ENCODE measurements at places on chromosomes 1 and 21. TPM values are rescaled to one million over a fixed set of nuclear protein-coding genes. Genes with fewer than 3 reads are reported as not detected.

The CAMK2N1 gene
- 430 TPM for total RNA-seq

The ZMYM1 gene
- total RNA-seq: 11.1 TPM

The PCAT6 gene
- 4.0 TPM for total RNA-seq

The IFNLR1 gene
- 3.2 TPM for total RNA-seq

The GPR153 gene
- total RNA-seq: 11.6 TPM

The GBP7 gene
- not detected for total RNA-seq

The AMY1B gene
- total RNA-seq: not detected

GRCh38 chr1:220511785-220512184, 16.2 kb upstream of the MARK1 start:
- DNase-seq: no peak

DNA sequence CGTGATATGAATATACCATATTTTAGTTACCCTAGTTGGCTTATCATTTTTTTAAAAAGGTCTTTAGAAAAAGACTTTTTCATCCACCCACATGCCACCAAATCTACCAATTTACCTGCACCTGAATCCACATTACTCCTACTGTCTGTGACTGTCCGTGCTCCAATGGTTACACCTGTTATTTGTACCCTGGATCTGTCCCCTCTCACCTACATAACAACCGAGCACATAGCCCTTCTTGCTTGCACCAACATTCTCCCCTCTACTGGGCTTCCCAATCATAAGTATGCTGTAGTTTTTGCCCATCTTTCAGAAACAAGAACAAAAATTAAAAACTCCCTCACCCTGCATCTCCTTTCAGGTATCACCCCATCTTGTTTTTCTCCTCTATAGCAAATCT, 17.6 kb downstream of the SOD1 start:
- DNase-seq: no peak

DNA sequence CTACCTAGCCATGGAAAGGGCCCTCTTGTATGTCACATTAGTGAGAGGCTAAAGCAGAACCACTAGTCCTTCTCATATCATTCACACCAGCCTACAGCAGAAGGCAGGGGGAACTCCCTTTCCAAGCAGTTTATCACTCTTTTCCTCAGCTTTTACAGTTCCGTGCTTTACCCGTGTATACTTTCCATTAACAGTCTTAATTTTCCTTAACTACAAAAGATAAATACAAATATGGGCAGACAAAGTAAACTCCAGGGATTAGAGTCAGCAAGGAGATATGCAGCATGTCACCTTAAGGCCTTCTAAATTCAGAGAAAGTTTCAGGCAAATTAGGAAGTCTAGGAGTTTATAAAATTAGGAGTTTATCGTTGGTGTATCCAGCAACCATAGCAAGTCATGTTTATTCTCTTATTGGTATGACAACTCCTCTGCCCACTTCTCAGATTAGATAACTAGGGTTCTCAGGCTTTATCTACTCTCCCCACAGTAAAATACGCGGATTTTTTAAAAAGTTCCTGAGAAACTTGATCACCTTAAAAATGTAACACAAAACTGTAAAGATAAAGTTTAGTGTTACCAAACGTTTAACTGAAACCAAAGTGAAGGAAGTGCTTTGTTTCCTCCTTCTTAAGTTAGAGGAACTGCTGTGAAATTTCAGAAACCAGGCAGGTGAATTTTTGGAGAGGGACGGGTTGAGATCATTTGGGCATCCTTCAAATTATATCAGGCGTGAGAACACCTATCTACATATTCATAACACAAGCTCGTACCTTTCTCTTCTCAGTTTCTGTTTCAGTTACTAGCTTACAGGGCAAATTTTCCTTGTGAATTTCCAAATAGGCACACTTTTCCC, 42.7 kb upstream of the SLC19A2 start:
- DNase-seq: no peak

GRCh38 chr21:29237110-29238052, 61.3 kb upstream of the BACH1 start:
- DNase-seq: no peak

DNA sequence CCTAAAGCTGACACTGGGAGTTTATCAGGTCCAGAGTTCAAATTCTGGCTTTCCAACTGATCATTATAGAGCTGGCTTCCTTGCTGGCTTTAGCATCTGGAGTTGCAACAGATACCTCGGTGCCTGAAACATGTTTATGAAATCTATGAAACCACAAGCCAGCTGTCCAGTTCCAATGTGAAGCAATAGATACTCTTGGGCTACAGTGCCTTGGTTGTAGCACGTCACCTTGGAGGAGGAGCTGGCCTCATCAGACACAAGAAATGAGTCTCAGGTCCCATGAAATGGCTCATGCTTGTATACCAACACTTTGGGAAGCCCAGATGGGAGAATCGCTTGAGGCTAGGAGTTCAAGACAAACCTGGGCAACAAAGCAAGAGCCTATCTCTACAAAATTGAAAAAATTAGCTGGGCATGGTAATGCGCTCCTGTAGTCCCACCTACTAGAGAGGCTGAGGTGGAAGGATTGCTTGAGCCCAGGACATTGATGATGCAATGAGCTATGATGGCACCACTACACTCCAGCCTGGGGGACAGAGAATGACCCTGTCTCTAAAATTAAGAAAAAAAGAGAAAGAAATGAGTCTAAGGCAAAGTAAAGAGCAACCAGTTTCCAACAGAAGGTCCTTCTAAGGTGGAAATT, 132.5 kb upstream of the ZNF648 start:
- no peak for DNase-seq

DNA sequence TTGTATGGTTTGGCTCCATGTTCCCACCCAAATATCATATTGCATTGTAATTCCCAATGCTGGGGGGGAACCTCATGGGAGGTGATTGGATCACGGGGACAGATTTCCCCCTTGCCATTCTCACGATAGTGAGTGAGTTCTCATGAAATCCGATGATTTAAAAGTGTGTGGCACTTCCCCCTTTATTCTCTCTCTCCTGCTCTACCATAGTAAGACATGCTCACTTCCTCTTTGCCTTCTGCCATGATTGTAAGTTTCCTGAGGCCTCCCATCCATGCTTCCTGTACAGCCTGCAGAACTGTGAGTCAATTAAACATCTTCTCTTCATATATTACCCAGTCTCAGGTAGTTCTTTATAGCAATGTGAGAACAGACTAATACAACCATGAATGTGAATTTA, 211.6 kb upstream of the NR5A2 start:
- DNase-seq: no peak

- DNase-seq: no peak
Observed at GRCh38 chr1:58047265-58047858, 499.2 kb downstream of the OMA1 start.

DNA sequence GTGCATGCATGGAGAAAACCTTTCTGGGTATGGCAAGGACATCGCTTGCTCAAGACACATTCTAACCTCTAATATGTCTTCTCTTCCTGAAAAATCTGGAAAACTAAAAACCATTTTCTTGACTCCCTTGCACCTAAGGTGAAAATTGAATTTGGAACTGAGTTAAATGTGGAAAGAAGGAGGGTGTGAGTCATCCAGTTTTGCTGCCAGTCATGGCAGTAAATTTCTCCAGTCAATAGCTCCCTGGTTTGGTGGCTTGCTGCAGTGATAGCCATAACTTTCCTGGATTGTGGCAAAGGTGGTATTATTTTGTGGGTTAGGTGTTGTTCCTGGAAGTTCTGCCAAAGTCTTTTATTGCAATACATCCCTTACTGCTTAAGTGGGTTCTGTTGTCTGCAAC, 2.5 kb downstream of the ZCCHC17 start:
- DNase-seq: no peak

GRCh38 chr21:44887807-44888580, 14.5 kb upstream of the PTTG1IP start:
- DNase-seq: no peak

DNA sequence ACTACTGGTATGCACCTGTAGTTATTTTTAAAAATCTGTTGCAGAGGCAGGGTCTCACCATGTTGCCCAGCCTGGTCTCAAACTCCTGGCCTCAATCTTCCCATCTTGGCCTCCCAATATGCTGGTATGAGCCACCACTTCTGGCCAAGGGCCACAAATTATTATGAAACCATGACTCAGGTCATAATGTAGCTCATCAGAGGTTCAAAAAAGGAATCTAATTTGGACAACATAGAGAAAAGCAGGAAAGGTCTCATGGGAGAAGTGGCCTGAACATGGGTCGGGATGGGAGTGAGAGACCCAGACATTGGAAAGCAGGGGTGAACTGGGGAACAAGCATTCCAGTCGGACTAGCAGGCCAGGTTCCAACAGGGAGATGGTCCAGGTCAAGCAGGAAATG, 45.2 kb upstream of the C1orf198 start:
- DNase-seq: no peak

DNA sequence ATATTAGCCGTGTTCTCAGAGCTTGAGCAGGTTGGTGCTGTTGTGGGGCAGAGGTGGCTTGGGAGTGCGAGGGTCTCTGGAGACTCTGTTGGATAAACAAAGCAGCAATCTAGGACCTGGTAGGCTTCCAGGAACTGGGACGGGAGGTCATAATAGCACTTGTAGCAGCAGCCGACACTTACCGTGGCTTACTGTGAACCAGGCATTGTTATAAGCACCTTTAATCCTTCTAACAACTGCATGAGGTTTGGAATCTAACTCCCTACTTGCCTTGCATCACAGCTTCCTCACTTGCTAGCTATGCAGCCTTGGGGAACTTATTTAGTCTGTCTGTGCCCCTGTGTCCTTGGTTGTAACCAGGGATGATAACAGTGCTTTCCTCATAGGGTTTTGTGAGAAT, 94.9 kb downstream of the NAV1 start:
- DNase-seq: no peak

GRCh38 chr1:171828794-171829193, 12.5 kb upstream of the DNM3 start:
- no peak for DNase-seq

DNA sequence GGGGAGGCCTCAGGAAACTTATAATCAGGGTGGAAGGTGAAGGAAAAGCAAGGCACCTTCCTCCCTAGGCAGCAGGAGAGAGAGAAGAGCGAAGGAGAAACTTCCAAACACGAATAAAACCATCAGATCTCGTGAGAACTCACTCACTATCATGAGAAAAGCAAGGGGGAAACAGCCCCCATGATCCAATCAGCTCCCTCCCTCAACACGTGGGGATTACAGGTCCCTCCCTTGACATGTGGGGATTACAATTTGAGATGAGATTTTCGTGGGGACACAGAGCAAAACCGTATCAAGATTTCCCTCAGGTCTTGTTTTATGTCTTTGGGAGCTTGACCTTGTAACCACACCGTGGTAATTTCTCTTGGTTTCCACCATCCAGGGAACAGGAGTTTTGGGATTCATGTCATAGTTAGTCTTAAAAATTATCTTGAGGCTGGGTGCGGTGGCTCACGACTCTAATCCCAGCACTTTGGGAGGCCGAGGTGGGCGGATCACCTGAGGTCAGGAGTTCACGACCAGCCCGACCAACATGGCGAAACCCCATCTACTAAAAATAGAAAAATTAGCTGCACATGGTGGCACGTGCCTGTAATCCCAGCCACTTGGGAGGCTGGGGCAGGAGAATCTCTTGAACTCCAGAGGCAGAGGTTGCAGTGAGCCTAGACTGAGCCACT, 47.2 kb upstream of the NBPF3 start:
- no peak for DNase-seq

- no peak for DNase-seq
Observed at GRCh38 chr1:31460027-31460426, 47.0 kb downstream of the SERINC2 start.

DNA sequence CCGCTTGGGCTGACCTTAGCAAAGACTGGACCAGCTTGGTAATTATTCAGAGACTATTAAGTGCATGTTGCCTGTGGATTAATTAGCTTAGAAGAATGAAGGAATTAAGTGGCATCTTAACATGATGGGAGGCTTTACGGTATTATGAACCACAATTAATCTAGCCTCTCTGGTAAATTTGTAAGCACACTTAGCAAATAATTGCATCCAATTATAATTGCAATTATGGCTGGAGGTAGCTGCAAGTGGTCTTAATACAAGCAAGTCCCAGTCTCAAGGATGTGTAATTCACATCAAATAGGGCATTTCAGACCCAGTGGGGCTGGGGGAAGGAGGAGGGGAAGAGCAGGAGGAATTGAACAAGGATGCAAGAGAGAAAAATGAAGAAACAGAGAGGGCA, 151.6 kb downstream of the CNIH3 start:
- no peak for DNase-seq

- peak; percentile 17 for DNase-seq
Observed at GRCh38 chr21:42308161-42308913, 6.9 kb downstream of the TFF3 start.

DNA sequence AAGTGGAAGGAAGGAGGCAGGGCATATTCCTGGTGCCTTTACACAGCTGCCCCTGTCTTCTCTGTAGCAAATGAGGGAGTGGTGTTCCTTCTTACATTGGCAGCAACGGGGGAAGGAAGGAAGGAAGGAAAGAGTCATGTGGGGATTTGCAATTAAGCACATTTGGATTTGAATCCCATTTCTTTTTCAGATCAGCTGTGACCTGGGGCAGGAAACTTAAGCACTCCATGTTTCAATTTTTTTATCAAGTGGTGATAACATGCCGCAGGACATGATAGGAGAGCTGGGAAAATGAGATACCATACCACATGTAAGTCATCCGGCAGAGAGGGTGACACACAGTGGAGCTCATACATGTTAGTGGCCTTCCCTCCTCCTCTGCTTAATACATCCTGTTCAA, 186.8 kb downstream of the APP start:
- no peak for DNase-seq

GRCh38 chr1:233393926-233394680, 66.6 kb downstream of the MAP3K21 start:
- DNase-seq: no peak

- DNase-seq: no peak
Observed at GRCh38 chr1:237774246-237774645, 116.5 kb downstream of the ZP4 start.

All from dorsolateral prefrontal cortex (tissue), 122 donors.